ENCODE measurements at places on chromosomes 2 and 18.

GRCh38 chr2:172931256-172931894 is 144.3 kb upstream of the MAP3K20 start:
- DNase-seq = no peak

DNA sequence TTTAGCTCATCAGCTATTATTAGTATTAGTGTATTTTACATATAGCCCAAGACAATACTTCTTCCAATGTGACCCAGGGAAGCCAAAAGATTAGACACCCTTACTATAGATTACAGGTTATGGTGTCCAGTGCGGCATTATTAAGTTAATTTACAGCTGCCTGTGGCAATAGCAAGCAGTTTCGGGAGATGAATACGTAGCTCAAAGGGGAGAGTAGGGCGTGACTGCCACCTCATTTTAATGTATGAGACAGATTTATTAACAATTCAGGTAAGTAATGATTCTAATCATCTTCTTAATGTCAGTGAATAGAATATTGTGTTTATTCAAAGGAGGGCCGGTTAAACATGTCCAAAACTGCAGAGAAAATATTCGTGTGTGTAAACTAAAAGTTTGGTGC is 6.8 kb upstream of the DSG3 start:
- DNase-seq = no peak

- DNase-seq = no peak
Observed at GRCh38 chr18:31998880-31999412, 19.7 kb upstream of the RNF125 start.

DNA sequence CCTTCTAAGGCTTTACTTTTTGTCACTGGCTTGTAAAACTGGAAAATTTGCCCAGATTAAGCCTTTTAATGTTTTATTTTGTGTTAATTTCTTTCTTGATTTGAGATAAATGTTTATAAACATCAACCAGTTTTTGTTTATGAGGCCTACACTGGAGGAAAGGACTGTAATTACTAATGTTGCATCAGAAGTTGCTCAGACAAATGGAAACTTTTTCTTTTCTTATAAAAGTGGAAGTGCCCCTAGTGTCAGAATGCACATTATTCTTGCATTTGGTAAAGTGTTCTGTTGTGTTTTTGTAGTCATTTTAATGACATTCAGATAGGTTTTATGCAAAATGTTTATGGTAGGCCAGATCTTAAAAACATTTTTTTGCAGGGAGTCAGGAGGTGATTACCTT is 25.3 kb downstream of the LCLAT1 start:
- no peak for DNase-seq

DNA sequence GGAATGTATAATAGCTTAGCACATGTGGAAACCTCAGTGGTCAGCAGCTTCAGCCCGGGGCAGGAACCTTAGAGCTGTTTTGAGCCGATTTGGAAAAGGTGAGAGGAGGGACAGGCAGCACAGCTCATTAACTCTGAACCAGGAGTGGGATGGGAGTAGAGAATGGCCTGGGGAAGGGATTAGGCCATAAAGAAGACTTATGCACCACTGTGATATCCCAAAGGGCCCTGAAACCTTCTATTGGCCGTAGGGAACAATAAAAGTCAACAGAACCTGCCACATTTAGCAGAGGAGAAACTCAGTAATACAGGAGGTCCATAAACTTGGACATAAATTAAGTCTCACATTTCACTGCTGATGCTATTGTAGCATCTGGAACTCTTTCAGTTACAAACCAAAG is 124.2 kb upstream of the REV1 start:
- no peak for DNase-seq

- DNase-seq = no peak
Observed at GRCh38 chr2:219446101-219446504, 11.5 kb downstream of the SPEG start.

GRCh38 chr2:1461507-1462390 is 48.5 kb downstream of the TPO start:
- no peak for DNase-seq

- no peak for DNase-seq
Observed at GRCh38 chr2:222959358-222959757, 92.6 kb upstream of the KCNE4 start.

DNA sequence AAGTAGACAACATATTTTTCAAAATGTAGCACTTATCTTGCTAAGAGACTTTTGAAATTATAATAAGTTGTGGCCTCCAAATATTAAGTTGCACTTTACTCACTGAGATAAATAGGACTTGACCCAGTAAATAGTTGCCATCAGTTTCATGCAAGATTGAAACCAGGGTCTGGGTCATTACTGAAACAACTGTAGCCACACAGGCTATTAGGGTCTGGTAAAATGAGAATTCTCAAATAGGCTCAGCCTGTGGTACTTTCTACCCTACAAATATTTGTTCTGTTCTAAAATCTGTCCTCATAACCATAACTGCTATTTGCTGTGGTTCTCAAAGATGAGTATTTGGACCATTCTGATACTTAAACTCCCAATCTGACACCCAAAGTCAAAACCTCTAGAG is 115.4 kb upstream of the STK17B start:
- DNase-seq = no peak

- no peak for DNase-seq
Observed at GRCh38 chr2:95039363-95039762, 13.9 kb downstream of the MAL start.

- no peak for DNase-seq
Observed at GRCh38 chr2:152369176-152369860, 34.3 kb downstream of the FMNL2 start.

DNA sequence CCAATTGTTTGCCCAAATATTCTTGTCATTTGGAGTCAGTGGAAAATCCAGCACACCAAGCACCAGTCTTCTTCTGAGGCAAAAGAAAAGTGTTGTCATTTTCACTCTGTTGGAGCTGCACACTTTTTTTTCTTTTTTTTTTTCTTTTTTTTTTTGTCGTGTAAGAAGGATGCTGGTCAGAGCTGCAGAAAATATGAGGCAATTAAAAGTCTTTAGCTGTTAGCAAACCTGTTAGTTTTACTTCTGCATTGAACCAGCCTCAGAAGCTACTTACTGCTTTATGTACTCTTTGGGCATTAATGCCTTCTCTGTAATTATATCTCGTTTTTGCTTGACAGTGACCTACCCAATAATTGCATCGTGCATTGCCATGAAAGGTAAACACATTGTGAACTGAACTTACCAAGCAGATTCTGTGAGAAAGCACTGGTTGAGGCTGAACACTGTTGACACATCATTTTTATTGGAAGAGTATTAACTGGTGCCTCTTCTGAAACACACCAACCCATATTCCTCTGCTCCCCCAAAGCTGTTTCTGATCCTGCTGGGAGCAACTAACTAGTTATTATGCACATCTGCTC is 165.4 kb downstream of the CAPN13 start:
- no peak for DNase-seq

GRCh38 chr2:205682971-205683501 is 735 bp downstream of the NRP2 start:
- no peak for DNase-seq

- DNase-seq = no peak
Observed at GRCh38 chr2:217530392-217531090, 472.3 kb downstream of the TNS1 start.

GRCh38 chr2:239234191-239235175 is 166.3 kb downstream of the HDAC4 start:
- no peak for DNase-seq

- no peak for DNase-seq
Observed at GRCh38 chr2:12412898-12413305, 303.8 kb upstream of the TRIB2 start.

DNA sequence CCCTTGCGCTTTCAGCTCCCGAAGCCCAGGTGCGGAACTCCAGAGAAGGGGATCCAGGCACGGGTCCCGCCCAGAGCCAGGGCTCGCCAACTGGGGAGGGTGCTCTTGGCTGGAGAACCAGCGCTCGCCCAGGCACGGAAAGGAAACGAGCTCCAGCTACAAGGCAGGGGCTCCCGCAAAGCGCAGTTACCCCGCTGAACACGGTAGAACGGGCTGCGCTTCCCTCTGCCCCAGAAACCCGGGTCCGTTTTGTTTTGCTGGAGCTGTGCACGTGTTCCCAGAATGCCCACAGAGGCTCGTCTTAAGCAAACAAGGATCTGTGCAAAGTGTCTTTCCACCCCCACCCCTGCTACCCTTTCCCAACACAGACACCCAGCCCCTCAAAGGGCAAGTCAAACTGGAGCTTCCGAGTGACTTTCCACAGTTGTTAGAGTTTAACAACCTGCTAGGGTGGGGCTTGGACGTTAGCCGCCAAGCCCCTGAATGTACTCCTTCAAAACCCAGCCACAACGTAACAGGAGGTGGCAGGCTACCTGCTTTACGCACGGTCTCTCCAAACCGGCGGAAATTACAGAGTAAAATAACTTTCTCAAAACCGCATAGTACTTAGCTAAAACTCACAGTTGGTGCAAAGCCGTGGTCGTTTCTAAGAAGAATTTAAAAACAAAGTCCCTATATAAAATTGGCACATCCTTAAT is 775 bp downstream of the RNF125 start:
- DNase-seq = no peak

- no peak for DNase-seq
Observed at GRCh38 chr2:195756218-195756942, 99.4 kb downstream of the SLC39A10 start.

- no peak for DNase-seq
Observed at GRCh38 chr2:173862612-173863217, 102.5 kb downstream of the SP3 start.

DNA sequence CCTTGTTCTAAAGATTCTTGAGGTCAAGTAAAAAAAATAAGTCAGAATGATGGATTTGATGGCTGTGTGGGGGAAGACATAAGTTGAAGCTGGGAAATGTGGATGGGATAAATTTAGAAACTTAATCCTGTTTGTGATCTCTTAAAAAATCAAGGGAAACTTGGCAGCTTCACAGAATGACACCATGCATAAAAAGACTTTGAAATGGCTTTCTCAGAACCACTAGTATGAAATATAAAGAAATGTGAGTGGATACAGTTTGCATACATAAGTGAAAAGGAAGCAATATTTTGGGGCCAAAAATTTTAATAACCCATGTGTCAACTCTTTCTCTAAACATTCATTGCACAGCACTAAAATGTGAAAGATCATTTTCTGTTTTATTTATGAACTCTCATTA is 21.7 kb downstream of the CDH19 start:
- no peak for DNase-seq

GRCh38 chr2:235500110-235500760 is 6.4 kb downstream of the AGAP1 start:
- DNase-seq = no peak

DNA sequence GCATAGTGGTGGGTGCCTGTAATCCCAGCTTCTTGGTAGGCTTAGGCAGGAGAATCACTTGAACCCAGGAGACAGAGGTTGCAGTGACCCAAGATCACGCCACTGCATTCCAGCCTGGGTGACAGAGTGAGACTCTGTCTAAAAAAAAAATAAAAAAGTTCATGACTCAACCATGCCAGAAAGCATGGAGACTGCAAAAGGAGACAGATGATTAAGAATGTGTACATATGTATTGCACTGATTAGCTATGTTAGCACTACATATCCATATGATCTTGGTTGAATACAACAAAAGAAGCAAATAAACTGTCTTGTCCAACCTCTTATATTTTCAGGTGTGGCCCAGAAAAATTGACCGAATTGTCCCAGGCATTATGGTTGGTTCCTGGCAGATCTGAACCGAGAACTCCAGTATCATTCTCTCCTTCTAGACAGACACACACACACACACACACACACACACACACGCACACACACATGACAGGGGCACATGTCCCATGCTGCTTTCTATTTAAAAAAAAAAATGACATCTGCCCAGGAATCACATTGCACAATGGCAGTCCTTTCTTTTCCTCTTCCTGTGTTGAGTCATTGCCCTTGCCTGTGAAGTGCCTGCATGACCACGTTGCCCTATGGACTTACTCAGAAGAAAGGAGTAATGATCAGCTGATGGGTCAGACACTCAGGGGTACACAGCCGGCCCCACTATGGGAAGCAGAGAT is 65.6 kb downstream of the MYCN start:
- DNase-seq = no peak

DNA sequence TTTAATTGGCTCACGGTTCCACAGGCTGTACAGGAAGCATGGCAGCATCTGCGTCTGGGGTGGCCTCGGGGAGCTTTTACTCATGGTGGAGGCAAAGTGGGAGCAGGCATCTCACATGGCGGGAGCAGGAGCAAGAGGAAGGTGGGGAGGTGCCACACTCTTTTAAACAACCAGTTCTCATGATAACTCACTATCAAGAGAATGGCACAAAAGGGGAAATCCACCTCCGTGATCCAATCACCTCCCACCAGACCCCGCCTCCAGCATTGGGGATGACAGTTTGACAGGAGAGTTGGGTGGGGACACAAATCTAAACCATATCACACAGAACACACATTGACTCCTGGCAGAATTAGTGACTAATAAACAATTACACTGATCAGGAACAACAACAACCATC is 68.6 kb upstream of the ACKR3 start:
- no peak for DNase-seq

GRCh38 chr2:233349005-233349998 is 5.0 kb upstream of the DGKD start:
- no peak for DNase-seq

- no peak for DNase-seq
Observed at GRCh38 chr2:236403125-236403524, 138.9 kb upstream of the ASB18 start.

DNA sequence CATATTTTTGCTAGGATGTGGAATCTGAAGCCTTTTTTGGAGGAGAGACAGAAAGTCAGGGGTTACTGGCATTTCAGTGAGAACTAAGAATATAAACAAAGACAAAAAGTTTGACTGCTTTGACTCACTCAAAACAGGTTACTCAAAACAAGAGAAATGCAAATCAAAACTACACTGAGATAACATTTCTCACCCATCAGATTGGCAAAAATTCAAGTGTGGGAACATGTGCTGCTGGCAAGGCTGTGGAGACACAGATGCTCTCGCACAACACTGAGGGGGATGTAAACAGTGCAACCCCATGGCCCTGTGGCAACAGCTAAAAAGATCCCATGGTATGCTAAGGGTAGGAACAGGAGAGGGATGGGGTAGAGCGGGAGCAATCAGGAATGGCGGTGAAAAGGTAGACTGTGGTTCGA is 86.6 kb downstream of the DTNB start:
- DNase-seq = no peak

DNA sequence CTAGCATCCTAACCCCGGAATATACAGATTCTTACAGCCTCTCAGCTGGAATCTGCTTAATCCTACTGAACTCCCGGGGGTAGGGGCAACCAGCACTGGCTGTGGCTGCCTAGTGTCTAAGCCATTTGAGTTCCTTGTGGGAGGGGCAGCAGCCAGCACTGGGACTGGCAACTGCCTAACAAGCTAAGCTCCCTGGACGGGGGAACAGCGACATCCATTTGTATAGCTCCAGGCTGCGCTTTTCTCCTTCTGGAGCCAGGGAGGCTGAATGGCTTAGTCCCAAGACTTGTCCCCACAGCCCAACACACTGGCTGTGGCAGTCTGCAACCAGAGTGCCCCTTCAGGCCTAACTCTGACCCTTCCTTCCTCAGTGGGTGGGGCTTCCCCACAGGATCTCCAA is 787.2 kb downstream of the METTL4 start:
- DNase-seq = no peak

- DNase-seq = no peak
Observed at GRCh38 chr18:59536166-59536565, 161.1 kb downstream of the CCBE1 start.

Measured in esophagus squamous epithelium (tissue), 5 donors.